ENCODE measurements at places on chromosomes 5 and 9. TPM values are rescaled to one million over a fixed set of nuclear protein-coding genes. Genes with fewer than 3 reads are reported as not detected.

TMC1 gene
- not detected for total RNA-seq

PRSS3 gene
- 14.4 TPM for total RNA-seq

PCDHB12 gene
- under 0.01 TPM for total RNA-seq

PKN3 gene
- total RNA-seq = 1.8 TPM

PRUNE2 gene
- 8.2 TPM for total RNA-seq

MTRR gene
- total RNA-seq = 24.0 TPM

CER1 gene
- total RNA-seq = not detected

EPB41L4B gene
- 0.35 TPM for total RNA-seq

TAF11L13 gene
- total RNA-seq = not detected

OLFM1 gene
- 10.1 TPM for total RNA-seq

FGD3 gene
- total RNA-seq = not detected

MOB3B gene
- total RNA-seq = 0.09 TPM

LRRC19 gene
- total RNA-seq = not detected

GLT6D1 gene
- not detected for total RNA-seq

NPR2 gene
- 13.5 TPM for total RNA-seq

EDIL3 gene
- total RNA-seq = 73.9 TPM

SPATA6L gene
- total RNA-seq = 1.0 TPM

GABRA1 gene
- total RNA-seq = not detected

CACFD1 gene
- total RNA-seq = 13.1 TPM

SH3TC2 gene
- 1.9 TPM for total RNA-seq

NPR3 gene
- 10.3 TPM for total RNA-seq

KIAA0825 gene
- total RNA-seq = 1.3 TPM
